Stimulated activated CD4-positive, alpha-beta T cell treated with anti-CD3 and anti-CD28 coated beads, Interleukin-4, amount 100 ng/mL, for 24 hours (primary cell): ENCODE measurements at places on chromosomes 13 and 19.

GRCh38 chr13:62512194-62513141 lies 1096.8 kb upstream of the PCDH20 start:
- DNase-seq = no peak

DNA sequence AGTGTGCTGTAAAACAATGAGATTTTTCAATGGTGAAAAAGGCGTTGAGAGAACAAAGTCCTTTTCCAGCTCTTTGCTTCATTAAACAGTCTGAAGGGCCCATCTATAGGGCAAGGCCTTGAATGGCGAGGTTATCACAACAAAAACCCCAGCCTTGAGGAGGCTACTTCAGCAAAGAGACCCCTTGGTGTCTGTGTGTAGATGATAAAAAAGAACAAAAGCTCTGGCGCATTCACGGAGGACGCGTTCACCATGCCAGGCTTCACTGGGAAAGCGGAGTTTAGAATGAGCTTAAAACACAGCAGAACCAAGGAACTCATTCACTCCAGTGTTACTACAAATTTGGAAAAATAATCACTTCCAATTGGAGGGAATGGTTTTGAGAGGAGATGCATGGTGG lies 530.0 kb upstream of the ARGLU1 start:
- DNase-seq = no peak

DNA sequence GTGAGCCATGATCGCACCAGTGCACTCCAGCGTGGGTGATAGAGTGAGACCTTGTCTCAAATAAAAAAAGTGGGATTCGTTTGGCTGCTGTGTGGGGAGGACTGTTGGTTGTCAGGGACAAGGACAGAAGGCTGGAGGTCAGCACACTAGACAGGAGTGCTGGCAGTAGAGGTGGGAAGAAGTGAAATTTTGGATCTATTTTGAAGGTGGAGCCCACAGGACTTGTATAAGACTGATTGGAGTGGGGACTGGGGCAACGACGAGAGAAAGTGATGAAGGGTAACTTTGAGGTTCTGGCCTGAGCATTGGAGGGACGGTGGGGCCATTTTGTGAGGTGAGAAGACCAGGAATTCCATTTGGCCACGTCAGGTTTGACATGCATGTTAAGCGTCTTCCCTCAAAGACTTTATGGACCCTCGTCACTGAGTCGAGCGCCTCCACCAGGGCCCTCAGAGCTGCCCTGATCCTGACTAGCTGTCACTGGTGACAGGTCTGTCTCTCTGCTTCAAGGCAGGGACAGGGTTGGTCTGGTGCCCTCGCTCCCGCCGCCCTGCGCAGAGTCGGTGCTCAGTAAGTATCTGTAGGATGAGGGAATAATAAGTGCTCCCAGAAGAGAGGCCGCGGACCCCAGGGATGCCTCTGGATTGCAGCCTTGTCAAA lies 673 bp downstream of the CTU1 start:
- DNase-seq = peak; percentile 32

GRCh38 chr13:45269204-45269603 lies 68.4 kb upstream of the KCTD4 start:
- no peak for DNase-seq

DNA sequence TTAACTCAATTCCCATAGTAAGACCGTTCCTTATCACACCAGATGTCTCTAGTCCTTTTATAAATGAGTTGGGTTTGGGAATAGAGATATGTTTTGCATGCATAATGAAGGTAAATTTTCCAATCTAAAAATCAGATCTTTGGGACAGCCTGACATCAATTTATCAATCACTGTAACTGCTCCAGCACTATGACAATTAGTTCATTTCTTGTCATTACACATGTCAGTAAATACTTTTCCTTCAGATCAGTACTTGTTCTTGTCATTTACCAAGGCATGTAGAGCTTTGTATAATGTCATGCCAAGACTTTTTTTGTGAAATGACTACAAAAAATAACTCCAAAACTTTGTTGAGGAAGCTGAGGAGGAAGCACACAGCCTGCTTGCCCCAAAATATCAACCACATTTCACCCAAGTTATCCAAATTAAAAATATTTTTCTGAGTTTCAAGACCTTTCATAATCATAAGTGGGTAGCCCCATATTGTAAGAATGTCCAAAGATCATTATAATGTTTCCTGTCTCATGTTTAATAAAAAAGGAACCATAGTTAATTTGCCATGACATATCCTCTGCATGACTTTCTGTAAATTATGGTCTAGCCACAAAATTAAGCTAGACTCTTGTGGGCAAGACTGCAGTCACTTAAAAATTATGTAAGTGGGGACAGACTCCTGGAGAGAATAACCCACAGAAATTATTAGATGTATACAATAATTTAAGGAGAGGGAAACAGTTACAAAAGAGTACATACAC lies 586.8 kb downstream of the TBC1D4 start:
- DNase-seq = no peak

DNA sequence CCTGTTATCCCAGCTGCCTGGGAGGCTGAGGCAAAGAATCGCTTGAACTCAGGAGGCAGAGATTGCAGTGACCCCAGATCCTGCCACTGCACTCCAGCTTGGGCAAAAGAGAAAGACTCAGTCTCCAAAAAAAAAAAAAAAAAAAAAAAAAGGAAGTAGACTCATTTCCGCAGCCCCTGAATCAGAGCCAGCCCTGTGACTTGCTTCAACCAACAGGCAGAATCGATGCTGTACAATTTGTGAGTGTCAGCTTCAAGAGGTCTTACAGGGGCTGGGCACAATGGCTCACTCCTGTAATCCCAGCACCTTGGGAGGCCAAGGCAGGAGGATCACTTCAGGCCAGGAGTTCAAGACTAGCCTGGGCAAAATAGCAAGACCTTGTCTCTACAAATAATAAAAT lies 12.8 kb downstream of the ANKRD27 start:
- no peak for DNase-seq

- DNase-seq = no peak
These were observed 241.1 kb upstream of the ATXN8OS start for GRCh38 chr13:69866555-69866954.

DNA sequence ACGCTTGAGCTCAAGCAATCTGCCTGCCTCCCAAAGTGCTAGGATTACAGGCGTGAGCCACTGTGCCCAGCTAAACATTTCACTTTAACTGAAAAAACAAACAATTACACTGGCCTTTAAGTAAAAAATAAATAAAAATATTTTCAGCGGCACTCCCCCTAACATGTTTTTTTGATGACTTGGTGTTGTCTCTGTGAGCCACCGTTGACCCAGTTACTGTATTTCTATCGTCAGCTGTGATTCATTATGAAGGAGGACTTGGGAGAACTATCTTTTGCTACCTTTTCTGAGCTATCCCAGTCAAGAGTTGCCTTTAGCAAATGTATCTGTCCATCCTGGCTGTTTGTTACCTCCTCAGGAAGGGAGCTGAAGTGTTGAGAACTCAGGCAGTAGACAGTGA lies 18.5 kb upstream of the C19orf33 start:
- DNase-seq = no peak

DNA sequence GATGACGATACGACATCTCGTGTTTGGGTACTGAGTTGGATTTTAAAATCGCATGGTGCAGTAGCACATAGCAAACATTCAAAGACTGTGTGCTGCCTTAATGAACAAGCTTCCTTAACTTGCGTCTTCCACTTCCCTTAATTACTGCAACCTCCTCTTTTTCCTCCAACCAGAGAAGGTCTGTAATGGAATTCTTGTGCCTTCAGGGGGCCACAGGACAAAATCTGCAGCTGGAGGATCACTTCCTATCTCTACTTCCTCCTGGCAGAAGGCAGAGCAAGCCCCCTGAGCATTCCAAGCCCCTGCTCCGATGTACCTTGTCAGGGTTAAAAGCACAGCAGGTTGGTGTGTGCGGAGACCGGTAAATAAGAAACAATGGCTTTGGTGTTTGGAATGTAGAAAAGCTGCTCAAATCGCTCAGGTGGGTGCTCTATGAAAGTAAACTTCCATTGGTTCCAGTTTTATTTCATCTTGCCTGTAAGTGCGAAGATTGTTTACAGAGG lies 151.3 kb upstream of the UQCRFS1 start:
- DNase-seq = no peak

GRCh38 chr13:80669112-80669511 lies 328.2 kb upstream of the SPRY2 start:
- DNase-seq = no peak

DNA sequence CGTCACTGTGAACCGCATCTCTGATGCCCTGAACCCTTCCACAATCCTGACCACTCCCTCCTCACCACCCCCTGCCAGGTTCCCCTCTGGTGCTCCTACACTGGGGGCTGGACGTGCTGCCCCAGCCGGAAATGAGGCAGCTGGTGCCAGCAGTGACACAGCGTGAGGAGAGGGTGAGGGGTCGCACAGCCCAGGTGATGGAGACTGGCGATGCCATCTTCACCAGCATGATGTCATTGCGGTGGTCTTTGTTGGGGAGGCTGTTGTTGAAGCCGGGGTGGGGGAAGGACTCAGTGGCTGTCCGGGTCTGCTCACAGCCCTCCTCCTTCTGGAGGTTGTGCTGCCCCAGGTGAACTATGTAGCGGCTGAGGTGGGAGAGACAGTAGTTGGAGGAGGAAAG lies 2.5 kb downstream of the KLK11 start:
- DNase-seq = no peak

GRCh38 chr19:2478756-2479555 lies 3.0 kb downstream of the GADD45B start:
- DNase-seq = peak; percentile 66

DNA sequence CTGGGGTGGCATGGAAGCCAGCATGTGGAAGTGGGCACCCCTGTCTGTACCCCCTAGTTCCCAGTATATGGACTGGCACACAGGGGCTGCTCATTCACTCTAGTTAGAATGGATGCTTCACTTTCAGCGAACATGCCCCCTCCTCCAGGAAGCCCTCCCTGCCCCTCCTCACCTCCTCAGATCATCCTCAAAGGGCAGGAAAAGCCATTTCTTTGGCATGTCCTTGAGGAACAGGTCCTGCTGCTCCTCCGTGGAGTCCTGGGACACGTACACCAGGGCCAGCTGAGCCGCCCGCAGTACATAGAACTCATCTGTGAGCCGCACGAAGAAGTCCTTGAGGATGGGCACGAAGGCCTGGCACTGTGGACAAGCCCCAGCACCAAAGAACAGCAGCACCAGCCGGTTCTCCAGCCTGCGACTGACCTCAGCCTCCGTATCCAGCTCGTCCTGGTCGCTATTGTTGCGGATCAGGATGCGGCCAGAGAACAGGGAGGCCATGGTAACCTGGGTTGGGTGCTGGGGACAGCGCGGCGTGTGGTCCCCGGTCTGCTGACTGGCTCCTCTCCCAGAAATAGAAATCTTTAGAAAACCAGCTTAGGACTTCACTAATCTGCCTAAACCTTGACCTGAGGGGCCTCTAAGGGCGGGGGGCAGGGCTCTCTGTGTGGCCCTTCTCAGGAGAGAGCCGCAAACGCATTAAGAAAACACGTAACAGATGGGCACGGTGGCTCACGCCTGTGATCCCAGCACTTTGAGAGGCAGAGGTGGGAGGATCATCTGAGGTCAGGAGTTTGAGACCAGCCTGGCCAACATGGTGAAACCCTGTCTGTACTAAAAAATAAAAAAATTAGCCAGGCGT lies at the start of gene NXNL1:
Gene NXNL1, minus strand, starts transcription at position 555 of the 859 bp plus-strand sequence. Its CDS starts 57 bp downstream, at position 498.
- DNase-seq = no peak

DNA sequence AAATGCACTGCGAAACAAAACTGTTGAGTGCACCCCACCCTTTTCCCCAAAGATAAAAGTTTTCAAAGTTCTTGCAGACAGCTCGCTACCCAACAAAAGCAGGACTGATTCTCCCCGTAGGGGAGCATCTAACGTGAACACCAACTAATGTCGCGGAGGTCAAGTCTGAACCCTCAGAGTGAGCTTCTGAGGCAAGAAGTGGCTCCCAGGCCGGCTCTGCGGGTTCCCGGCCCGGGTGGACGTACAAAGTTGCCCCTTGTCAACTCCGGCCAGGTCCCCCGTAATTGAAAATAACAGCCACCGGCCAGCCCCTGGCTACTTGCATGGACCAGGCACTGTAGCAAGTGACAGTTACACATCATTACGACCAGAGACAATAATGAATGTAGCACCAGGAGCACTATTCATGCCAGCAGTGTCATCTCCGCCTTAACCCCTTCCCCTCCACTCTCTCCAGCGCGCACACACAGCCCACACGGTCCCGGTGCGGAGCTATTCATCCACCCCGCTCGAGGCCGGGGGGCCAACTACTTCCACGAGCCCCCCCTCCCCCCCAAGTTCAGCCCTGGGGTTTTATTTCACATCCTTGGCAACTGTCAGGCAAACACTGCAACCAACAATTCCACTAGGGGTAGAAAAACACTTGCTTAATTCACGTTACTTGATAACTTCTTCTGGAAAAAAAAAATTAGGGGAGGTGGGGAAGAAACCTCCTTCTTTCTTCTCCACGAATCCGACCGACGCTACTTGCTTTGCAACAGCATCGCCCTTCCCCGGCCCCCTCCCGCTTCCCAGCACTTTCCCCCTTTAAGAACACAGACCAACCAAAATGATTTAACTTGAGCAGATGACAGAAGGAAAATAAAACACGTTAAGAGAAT lies 1.2 kb downstream of the KLF12 start:
- peak; percentile 61 for DNase-seq

DNA sequence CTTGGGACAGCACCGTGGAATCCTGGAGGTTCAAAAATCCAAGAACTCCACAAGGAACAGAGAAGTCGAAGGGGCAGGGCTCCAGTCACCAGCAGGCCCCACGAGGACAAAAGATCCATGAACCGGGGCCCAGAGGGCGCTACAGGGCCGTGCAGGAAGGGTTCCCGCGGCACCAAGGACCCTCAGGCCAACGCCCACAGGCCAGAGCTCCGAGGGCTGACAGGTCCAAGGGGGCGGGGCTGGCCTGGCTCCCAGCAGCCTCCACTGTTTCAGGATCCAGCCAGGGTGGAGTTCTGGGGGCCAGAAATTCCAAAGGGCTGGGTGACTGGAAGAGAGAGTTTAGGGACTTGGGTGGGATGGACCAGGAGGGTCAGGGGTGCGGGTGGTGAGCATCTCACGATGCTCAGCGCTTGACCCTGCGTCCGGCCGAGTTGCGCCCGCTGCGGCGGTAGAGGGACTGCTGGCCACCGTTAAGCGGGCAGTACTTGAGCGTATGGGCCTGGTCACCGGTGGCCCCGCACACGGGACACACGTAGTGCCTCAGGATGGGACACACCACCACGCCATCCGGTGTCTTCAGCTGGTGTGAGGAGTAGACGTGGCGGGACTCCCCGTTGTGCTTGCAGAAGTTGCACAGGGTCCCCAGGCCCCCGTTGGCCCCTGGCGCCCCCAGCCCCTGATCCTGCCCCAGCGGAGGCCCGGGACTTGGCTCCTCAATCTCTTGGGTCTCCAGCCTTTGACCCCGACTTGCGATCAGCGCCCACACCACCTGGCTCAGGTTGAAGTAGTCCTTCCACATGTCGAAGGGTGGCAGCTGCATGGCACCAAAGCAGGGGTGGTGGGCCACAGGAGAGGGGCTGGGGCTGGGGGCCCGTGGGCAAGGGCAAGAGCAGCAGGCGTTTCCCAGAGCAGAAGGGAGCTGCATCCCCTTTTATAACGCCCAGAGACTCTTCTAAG lies at the start of gene NANOS2:
Gene NANOS2, minus strand, starts transcription at position 905 of the 957 bp plus-strand sequence. Its CDS starts 85 bp downstream, at position 820.
- no peak for DNase-seq

DNA sequence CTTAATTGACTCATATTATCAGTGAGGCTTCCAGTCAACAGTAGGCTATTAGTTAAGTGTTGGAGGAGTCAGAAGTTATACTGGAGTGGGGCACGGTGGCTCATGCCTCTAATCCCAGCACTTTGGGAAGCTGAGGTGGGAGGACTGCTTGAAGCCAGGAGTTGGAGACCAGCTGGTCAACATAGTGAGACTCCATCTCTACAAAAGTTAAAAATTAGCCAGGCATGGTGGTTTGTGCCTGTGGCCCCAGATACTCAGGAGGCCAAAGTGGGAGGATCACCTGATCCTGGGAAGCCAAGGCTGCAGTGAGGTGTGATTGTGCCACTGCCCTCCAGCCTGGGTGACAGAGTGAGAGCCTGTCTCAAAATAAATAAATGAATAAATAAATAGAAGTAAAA lies 53.2 kb downstream of the COMP start:
- no peak for DNase-seq

- no peak for DNase-seq
These were observed 334.8 kb upstream of the OBI1 start for GRCh38 chr13:78993792-78994191.
